OCI-LY7 (cell line): ENCODE measurements at places on chromosomes 1 and 21. TPM values are rescaled to one million over a fixed set of nuclear protein-coding genes. Genes with fewer than 3 reads are reported as not detected.

MIXL1 gene
- total RNA-seq: 2.2 and 2.7 TPM in 2 replicates

TRPM2 gene
- 3.8 and 7.1 TPM in 2 replicates for total RNA-seq

RXFP4 gene
- 0.34 TPM in 1 of 2 replicates, not detected in the other for total RNA-seq

MANEAL gene
- 18.2 and 20.0 TPM in 2 replicates for total RNA-seq

RIPK4 gene
- 0.08 TPM in 1 of 2 replicates, not detected in the other for total RNA-seq

DPH5 gene
- 44.1 and 45.6 TPM in 2 replicates for total RNA-seq

KRTAP8-1 gene
- not detected in 2 replicates for total RNA-seq

SHE gene
- not detected in 2 replicates for total RNA-seq

LCE1E gene
- not detected in 2 replicates for total RNA-seq

TFF2 gene
- total RNA-seq: not detected in 2 replicates

SPRR2B gene
- not detected in 2 replicates for total RNA-seq

- peak; percentile 87 for DNase-seq
Observed at GRCh38 chr1:222772996-222773379, 36.0 kb downstream of the FAM177B start.

DNA sequence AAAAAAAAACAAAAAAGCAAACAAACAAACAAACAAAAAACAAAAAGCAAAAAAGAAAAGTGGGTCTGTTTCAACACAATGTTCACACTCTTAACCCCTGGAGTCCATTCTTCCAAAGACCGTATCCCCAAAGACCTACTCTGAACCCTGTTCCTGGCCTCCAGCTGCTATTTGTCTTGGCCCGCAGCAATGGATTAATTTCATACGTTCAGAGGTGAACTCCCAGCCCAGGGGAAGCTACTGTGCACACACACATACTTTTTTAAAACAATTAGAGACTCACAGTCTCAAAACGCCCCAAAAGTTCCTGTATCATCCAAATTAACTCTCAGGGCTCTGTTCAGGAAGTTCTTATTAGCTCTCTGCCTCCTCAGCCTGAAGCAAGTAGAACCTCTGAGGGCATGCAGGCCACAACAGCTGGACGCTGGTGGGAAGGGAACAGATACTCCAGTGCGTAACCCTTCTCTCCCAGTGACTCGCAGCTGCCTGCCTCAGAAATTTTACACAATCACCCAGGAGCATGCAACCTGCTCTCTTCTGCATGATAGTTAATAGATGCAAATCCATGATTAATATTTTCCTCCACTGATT is 395.4 kb downstream of the RRAGC start:
- DNase-seq: no peak

GRCh38 chr21:16409352-16409751 is 679.6 kb downstream of the USP25 start:
- no peak for DNase-seq

DNA sequence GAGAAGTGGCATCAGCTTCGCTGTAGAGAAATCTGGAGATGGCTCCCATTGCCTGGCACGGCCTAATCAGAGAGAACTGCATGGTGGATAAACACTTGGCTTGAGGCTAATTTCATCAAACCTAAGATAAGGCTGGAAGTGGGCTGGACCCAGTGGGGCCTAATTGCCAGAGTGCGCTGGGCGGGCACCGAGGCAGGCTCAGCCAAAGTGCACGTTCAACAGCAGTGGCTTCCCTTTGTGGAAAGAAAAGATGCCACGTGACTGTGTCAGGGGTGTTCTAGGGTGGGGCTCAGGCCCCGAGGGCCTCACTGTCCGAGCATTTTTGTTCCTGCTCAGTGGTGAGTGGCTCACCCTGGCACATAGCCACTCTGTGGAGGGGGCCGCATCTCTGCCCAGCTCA is 5.8 kb downstream of the PLCH2 start:
- no peak for DNase-seq

DNA sequence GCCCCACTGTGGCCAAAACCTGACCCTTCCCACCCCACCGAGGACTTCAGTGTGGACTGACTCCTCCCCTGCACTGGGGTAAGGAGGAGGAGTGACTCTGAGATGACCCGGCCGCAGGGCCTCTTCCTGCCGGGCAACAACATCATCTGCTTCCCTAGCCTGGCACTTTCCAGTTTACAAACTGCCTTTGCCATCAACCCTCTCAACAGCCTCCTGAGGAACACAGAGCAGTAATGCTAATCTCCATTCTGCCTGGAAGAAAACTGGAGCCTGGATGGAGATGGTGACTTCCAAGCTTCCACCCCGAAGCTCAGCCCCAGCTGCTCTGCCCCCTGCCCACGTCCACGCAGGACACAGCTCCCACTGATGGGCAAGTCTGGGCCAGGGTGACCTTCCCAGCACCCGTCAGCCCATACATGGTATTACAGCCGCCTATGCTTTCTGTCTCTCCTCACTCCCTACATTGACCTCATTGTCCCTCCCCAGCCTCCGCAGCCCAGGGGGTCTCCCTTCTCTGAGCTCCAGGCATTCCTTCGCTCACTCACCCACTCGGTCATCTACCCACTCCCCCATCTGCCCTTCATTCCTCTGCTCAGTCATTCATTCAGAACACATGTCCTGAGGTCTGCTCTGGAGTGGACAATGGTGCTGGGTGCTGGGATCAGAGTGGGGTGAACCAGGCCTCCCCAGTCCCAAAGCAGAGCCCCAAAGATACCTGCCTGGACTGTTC is 34.2 kb downstream of the RAP1GAP start:
- DNase-seq: no peak

DNA sequence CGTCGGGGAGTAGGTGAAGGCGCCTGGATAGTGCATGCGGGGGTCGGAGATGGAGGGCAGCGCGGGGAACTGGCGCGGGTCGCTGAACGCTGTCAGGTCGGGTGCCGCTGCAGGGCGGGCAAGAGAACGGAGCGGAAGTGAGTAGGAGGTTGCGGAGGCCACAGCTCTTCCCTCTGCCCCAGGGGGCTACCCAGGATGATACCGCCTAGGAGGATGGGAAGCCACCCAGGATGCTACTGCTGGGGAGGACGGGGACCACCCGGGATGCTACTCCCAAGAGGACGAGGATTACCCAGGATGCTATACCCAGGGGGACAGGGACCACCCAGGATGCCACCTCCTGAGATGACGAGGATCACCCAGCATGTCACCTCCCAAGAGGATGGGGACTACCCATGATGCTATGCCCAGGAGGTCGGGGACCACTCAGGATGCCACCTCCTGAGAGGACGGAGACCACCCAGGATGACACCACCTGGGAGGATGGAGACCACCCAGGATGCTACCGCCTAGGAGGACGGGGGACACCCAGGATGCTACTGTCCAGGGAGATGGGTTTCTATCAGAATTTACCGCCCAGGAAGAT is 123.8 kb downstream of the CLIC6 start:
- DNase-seq: no peak

DNA sequence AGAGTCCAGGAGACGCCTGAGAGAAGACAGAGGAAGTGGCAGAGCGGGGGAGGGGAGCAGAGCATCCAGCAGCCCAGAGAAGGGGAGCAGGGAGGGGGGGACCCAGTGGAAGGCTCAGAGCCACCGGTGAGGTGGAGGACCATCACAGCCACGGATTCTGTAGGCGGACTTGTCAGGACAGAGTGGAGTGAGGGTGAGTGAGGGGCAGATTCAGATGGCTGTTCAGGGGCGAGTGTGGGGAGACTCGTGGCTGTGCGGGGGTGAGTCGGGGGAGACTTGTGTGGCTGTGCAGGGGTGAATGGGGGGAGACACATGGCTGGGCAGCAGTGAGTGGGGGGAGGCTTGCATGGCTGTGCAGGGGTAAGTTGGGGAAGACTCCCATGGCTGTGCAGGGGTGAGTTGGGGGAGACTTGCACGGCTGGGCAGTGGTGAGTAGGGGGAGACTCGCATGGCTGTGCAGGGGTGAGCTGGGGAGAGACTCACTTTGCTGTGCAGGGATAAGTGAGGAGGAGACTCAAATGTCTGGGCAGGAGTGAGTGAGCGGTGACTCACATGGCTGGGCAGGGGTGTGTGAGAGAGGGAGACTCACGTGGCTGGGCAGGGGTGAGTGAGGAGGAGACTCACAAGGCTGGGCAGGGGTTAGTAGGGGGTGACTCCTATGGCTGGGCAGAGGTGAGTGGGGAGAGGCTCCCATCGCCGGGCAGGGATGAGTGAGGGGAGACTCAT is 56.8 kb upstream of the ABCG1 start:
- DNase-seq: peak; percentile 41

- no peak for DNase-seq
Observed at GRCh38 chr21:18228060-18228739, 16.4 kb upstream of the CHODL start.

DNA sequence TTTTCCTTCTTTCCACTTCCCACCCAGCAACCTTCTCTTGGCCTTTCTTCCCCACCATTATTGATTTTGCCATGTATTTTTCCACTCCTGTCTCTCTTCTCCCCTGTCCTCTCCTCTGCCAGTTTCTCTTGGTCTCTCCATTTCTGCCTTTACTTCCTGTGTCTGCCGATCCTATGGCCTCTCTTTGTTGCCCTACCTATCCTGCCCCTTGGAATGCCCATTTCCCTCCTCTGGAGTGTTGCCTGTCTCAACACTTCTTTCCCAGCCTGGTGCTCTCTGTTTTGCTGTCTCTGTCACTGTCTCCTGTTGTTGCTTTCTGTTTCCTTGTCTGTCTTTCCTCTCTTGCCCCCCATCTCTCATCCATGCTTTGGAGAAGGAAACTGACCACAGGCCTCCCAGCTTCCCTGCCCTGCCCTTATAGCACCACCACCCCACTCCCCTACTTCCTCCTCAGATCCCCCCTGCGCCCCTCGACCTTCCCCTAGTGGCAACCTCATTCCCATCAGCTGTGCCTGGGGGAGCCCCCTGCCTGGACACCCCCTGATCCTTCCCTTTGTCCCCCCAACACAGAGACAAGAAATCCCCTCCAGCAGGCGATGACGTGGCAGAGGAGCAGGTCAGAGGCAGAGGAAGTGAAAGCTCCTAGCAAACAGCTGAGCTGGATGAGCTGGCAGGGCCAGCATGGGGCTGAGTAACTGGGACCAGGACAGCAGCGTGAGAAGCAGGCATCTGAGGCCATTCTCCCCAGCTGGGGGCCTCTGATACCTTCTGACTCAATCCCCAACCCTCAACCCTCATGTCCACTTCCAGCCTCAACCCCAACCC is 6.6 kb upstream of the ETV3L start:
- no peak for DNase-seq

- DNase-seq: no peak
Observed at GRCh38 chr1:82455342-82455741, 654.6 kb downstream of the ADGRL2 start.

- DNase-seq: no peak
Observed at GRCh38 chr1:63797056-63797726, 23.4 kb downstream of the ROR1 start.

GRCh38 chr1:162186406-162186805 is 116.9 kb downstream of the NOS1AP start:
- no peak for DNase-seq

DNA sequence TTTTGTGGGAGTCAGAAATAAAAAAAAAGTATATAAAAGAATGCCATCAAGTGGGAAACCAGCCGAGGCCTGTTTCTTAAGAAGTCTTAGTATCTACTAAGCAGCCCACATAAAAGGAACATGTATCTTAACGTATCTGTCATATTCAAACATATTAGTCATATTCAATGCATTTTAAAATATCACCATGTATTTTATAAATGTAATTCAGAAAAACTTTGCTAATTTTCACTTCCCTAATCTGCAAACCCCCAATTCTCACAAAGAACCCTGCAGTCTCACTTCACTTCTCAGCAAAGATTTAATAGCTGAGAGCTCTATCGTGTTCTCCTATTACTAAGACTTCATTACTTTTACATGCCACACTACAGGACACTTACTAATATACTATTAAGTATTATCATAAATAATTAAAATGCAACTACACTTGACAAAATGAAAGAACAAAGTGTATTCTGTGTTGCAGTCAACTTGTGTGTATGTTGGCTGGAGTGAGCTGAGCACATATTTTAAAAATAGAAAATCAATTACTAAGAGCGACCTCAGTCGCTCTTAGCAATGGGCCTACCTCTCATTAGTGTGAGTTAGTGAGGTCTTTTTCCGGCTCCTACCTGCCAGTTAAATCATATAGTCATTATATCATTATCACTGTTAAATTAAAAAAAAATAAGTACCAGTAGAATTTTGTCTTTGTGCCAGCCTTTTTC is 484.3 kb downstream of the LMO4 start:
- DNase-seq: no peak

GRCh38 chr1:207021139-207021861 is 11.3 kb downstream of the C1orf116 start:
- DNase-seq: no peak

DNA sequence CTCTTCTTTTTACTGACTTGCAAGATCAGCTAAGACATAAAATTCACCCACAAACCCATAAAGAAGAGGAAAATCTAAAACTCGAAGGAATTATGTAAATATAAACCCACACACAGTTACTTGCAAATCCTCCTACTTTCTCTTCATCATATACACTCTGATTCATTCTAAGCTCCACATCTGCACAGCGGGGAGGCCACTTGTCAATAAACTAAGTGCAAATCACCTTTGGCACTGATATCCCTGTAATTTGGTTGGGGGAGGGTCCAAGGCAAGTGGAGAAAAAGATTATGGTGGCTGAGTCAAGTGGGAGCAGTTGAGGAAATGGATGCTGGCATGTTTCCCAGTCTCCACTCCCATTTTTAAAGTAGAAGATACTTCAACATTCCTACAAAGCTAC is 596.5 kb downstream of the MATN1 start:
- no peak for DNase-seq

GRCh38 chr1:220970311-220970710 is 91.1 kb downstream of the HLX start:
- no peak for DNase-seq

DNA sequence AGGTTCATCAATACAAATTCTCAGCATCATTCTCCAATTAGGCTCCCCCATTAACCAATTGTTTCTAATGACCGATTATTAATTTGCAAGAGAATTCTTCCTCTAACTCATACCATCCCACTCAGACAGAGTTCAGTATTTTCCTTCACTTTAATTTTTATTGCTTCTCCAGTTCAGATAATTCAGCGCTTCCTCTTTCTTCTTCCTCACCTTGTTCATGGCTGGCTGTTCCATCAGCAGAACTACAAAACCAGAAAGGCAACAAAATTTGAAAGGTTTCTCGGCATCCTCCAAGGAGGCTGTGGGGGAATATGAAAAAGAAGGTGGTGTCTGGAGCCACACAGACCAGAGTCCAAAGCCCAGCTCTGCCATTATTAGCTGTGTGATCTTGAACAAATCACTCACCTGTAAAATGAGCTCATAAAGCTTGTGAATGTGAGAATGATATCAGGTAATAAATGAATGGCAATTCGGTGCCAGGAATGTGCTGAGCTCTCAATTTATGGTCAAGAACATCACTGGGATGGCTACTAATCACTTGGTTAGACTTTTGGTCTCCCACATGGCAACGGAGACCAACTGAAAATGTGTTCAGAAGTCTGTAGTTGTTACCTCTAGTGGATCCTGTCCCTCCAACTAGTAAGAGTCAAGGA is 11.7 kb upstream of the ZNF436 start:
- no peak for DNase-seq

GRCh38 chr1:40593449-40594186 is 62.2 kb downstream of the ZNF684 start:
- DNase-seq: no peak
